Colonic mucosa (tissue), 4 donors: ENCODE measurements at places on chromosomes 1 and 21. TPM values are rescaled to one million over a fixed set of nuclear protein-coding genes. Genes with fewer than 3 reads are reported as not detected.

- DNase-seq: no peak
These were observed 1512.2 kb downstream of the KCNT2 start for GRCh38 chr1:195096051-195096521.

DNA sequence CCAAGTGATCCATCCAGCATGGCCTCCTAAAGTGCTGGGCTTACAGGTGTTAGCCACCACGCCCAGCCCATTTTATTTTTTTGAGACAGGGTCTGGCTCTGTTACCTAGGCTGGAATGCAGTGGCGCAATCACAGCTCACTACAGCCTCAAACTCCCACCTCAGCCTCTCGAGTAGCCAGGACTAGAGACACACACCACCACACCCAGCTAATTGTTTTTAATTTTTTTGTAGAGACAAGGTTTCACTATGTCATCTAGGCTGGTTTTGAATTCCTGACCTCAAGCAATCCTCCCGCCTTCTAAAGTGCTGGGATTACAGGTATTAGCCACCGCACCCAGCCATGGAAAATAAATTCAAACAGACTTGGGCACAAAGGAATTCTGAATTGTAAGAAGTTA lies 31.9 kb downstream of the PUM1 start:
- no peak for DNase-seq

DNA sequence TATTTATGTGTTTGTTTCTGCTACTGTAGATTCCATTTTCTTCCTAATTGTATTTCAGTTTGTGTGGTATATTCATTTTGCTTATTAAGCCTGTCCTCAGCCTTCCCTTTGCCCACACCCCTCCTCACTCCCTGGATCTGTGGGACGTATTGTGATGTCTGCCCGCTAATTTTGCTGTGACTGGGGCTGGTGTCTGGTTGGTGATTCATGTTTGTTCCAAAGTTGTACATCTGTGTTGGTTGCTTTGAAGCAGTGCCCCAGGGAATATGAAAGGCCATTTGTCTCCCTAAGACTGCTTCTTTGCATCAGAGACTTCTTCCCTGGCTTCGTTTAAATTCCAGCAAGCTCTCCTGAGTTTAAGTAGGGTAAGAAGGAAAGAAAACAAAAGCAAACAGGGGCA lies 289.5 kb upstream of the SGIP1 start:
- no peak for DNase-seq

- no peak for DNase-seq
These were observed 64.9 kb downstream of the LMO4 start for GRCh38 chr1:87393445-87394085.

DNA sequence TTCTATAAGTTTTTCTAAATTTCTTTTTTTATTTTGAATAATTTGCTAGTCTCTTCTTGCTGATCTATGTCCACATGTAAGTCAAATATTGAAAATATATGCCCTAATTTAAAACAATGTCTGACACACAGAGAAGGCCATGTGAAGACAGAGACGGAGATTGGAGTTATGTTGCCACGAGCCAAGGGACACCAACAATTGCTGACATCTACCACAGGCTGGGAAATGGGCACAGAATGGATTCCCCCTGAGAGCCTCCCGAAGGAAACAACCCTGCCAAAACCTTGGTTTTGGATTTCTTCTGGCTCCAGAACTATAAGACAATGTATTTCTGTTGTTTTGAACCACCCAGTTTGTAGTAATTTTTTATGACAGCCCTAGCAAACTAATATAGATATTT lies 485.0 kb upstream of the ZRANB2 start:
- DNase-seq: no peak

DNA sequence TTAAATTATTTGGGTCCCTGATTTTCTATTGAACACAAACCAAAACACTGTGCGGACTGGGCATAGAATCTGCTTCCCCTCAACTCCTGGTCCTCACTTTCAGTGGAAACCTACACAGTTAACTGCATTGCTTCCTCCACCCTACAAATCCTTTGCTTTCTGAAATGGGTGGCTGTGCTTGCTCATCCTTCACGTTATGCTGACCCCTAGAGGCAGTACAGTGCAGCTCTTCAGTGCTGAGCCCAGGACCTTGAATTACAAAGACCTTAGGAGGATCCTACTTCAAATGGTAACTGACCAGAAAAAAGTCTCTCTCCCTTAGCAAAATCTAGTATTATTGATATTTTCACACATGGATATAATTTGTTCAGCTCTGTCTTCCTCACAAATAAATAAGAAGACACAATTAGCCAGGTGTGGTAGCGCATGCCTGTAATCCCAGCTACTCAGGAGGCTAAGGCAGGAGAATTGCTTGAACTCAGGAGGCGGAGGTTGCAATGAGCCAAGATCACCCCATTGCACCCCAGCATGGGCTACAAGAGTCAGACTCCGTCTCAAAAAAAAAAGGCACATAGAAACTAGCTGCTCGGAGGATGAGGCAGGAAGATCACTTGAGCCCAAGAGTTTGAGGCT lies 63.4 kb upstream of the L1TD1 start:
- peak; percentile 46 for DNase-seq

DNA sequence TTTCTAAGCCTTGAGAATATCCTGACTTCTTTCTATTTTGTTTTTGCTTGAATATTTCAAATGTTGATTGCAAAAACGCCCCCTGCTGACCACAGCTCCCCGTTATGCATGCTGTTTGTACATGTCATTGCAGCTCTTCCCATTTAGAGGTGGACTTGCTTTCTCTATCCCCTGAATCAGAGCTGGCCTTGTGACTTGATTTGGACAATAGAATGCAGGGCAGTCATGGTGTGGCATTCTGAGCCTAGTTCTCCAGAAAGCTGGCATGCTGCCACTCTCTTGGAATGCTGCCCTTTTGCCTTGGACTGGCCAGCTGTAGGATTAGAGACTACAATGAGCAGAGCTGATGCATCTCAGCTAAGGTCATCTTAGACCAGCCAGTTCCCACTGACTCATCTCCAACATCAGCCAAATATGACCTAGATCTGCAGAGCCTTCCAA lies 1561.5 kb downstream of the MRPL39 start:
- peak; percentile 27 for DNase-seq

DNA sequence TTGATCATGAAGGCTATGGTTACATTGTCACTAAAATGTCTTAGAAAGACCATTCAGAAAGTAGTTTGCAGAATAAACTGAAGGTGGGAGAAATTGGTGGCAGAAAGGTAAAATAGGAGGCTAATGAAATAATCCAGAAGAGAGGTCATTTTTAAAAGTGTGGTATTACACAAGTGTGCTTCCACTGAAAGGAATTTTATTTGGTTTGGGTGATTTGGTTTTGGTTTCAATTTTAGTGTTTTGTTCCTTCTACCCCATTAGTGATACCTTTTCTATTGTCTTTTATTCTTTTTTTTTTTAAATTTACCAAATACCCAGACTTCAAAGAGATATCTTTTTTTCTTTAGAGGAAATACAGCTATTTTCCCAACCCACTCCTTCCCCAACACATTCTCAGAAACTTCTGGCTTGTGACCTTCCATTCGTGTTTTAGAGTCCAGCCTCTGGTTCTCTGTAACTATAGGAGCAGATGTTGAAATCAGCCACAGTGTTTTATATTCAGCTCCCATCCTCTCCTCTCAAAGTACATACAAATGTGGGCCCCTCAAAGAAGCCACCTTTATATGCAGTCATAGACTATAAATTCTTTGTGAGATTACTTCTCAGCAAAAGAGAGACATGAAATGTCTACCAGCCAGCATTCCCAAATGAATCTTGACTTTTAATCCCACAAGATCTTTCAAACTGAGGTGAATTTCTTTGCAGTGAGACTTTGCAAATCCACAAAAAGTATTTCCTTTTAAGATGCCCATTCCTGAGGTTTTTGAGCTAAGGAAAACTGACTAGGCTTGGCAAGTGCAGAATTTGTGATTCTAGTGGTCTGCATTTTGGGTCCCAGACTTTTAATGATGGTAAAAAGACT lies 42.0 kb upstream of the PALMD start:
- no peak for DNase-seq

DNA sequence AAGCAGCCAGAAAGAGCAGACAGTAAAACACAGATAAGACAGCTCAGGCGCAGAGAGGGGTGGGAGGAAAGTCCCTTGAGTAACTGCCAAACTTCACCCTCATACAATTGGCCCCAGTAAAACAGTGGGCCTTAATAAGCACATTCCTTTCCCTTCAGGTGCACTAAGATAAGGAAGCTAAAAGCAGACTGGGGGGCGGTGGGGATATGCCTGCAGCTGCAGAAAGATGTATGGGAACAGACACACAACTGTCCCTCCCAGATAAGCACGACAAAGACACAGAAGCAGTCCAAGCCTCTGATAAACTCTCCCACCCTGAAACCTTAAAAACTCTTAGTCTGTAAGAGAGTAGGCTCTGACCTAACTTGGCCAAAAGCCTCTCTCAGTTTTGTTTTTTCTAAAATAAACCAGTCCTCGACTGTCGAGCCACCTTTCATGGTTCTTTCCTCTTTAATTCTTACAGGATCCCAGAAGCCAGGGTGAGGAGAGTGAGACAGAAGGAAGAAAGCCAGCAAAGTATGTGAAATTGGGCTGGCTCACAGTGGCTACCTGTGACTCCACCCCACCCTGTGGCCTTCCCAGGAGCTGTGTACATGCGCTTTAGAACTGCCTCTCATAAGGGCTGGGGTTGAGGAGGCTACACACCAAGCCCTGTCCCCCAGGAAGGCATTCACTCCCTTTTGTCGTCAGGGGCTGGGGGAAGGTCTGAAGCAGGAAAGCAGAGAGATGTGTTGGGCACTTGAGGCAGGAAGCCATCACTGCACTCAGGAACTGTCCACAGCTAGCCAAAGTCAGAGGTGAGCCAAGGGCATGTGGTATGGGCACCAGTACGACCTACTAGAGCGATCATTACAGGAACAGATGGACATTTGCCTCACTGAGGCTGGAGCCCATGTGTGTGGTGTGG lies 4.6 kb downstream of the PGLYRP4 start:
- DNase-seq: peak; percentile 15

GRCh38 chr1:18332576-18332975 lies 148.2 kb upstream of the KLHDC7A start:
- no peak for DNase-seq

ADCY10 gene
- total RNA-seq: 1.6 TPM

WNT9A gene
- total RNA-seq: 3.3 TPM
